ENCODE measurements at places on chromosomes 11 and 22. TPM values are rescaled to one million over a fixed set of nuclear protein-coding genes. Genes with fewer than 3 reads are reported as not detected.

DNA sequence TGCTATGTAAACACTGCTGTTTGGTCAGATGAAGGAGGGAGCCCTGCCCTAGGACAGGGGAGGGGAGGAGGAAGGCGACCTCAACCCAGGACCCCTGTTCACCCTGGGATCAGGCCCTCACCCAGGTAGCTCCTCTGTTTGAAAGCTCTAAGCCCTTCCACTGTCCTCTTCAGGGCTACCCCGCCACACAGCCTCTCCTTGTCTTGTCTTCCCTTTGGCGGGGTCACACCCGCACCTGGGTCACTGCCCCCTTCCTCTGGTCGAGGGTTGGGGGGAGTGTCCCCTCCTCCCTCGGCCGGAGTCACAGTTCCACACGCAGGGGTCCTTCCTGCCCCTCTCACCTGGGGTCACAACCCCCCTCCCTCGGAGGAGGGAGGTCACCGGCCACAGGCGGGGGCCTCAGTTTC lies 463 bp upstream of the PTPMT1 start:
- H3K36me3 ChIP-seq = peaks cover 6% of the 10 kb centered on the region
- peak overlapping the region; percentile 75 for H3K27ac ChIP-seq
- peaks cover 26% of the 10 kb centered on the region for H3K4me1 ChIP-seq
- H3K27me3 ChIP-seq = no peaks in the 10 kb centered on the region

GRCh38 chr22:25023879-25024278 lies 71.4 kb downstream of the KIAA1671 start:
- no peak for DNase-seq
- no peak overlapping the region for H3K27ac ChIP-seq
- peaks cover 7% of the 10 kb centered on the region for H3K4me1 ChIP-seq
- no peaks in the 10 kb centered on the region for H3K36me3 ChIP-seq
- no peak overlapping the region for H3K4me3 ChIP-seq

DNA sequence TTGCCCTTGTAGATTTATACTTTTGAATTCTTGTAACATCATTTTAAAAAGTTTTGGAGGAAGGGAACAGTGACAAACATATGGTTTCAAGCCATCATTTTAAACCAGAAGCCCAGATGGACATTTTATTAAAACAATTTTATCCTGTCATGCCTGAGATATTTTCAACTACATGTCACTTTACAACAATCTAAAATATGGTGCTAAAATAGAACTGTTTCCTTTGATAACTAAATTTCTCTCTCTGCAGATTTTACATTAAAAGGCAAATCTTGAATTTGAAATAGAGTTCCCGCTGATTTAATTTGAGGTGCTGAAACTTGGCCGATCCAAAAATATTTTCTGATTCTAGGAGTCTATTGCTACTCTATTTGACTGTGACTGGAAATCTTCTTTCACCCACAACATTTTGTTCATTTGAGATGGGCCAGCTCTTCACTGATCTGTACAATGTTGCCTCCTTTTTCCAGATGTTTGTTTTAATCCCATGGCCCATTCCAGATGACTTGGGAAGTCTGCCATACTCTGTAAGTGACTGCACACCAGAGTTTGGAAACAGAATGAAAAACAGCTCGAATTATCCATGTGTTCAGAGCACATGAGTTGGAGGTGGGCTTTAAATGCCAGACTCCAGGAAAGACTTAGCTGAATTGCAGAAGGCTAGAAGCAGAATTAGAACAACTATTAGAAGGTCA lies 402.5 kb downstream of the TMEM135 start:
- no peak for DNase-seq
- H3K4me3 ChIP-seq = no peak overlapping the region
- H3K36me3 ChIP-seq = no peaks in the 10 kb centered on the region
- no peaks in the 10 kb centered on the region for H3K4me1 ChIP-seq
- H3K27ac ChIP-seq = no peak overlapping the region

DNA sequence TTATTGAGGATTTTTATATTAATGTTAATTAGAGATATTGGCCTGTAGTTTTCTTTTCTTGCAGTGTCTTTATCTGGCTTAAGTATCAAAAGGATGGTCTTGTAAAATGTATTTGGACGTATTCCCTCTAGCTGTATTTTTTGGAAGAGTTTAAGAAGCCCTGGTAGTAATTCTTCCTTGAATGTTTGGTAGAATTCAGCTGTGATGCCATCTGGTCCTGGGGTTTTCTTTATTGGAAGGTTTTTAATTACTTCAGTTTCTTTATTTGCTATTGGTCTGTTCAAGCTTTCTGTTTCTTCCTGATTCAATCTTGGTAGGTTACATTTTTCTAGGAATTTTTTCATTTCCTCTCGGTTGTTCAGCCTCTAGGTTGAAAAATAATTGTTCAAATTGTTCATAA lies 255.0 kb upstream of the TBCEL start:
- peaks cover 28% of the 10 kb centered on the region for H3K27me3 ChIP-seq
- no peaks in the 10 kb centered on the region for H3K4me1 ChIP-seq
- no peak overlapping the region for H3K27ac ChIP-seq
- H3K36me3 ChIP-seq = no peaks in the 10 kb centered on the region
- no peak overlapping the region for H3K4me3 ChIP-seq

- no peak overlapping the region for H3K27ac ChIP-seq
- peaks cover 5% of the 10 kb centered on the region for H3K4me1 ChIP-seq
- no peak overlapping the region for H3K4me3 ChIP-seq
- no peaks in the 10 kb centered on the region for H3K27me3 ChIP-seq
- no peaks in the 10 kb centered on the region for H3K36me3 ChIP-seq
Observed at GRCh38 chr11:8828046-8828445, 82.9 kb upstream of the AKIP1 start.

The GNB1L gene
- total RNA-seq = 8.8 TPM

DNA sequence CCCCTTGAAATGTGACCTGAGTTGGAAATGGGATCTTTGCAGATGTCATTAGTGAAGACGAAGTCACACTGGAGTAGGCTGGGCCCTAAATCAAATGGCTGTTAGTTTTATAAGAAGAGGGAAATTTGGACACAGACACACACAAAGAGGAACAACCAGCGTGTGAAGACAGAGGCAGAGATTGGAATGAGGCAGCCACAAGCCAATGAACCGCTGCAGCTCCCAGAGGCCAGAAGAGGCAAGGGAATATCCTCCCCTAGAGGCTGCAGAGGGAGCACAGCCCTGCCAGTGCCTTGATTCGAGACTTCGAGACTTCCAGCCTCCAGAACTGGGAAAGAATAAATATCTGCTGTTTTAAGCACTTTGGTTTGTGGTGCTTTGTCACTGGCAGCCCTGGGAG lies 484.5 kb downstream of the MN1 start:
- H3K36me3 ChIP-seq = no peaks in the 10 kb centered on the region
- no peak for DNase-seq
- no peaks in the 10 kb centered on the region for H3K4me1 ChIP-seq
- H3K27me3 ChIP-seq = peaks cover 35% of the 10 kb centered on the region
- H3K4me3 ChIP-seq = no peak overlapping the region

The DLG2 gene
- total RNA-seq = 4.6 TPM

DNA sequence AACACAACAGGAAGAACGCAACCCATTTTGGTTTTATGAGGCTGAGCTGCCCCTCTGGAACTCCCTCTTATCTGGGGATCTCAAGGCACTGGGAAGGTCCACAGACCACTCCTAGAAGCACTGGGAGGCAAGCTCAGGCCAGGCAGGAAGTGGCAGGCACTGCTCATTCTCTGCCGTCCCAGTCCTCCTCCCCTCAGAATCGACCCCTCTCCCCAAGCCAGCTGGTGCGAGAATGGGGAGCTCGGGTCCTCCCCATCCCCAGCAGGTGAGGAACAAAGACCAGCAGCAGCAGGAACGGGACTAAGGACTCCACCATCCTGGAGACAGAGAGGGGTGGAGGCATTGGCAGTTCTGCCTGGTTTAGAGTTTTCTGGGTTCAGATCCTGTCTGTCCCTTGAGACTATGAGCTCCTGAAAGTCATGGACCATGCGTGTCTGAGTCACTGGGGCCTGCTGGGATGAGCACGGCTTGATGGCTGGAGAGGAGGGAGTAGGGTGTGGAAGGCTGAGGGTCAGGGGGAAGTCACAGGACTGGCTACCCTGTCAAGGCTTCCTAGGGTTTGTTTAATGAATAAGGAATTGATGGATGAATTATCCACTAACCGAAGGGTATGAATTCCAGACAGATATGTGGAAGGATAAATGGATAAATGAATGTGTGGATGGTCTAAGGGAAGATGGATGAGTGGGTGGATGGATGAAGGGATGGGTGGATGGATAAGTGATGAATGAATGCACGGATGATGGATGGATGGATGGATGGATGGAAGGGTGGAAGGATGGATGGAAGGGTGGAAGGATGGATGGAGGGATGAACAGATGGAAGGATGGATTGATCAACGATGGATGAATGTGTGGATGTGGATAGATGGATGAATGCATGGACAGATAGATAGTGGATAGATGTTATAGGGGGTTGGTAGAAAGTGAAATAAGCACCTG lies 6.4 kb downstream of the MYEOV start:
- no peak overlapping the region for H3K4me3 ChIP-seq
- no peaks in the 10 kb centered on the region for H3K36me3 ChIP-seq
- no peak for DNase-seq
- H3K27ac ChIP-seq = no peak overlapping the region

The CADM1 gene
- 0.24 TPM for total RNA-seq

The OR5F1 gene
- total RNA-seq = not detected

DNA sequence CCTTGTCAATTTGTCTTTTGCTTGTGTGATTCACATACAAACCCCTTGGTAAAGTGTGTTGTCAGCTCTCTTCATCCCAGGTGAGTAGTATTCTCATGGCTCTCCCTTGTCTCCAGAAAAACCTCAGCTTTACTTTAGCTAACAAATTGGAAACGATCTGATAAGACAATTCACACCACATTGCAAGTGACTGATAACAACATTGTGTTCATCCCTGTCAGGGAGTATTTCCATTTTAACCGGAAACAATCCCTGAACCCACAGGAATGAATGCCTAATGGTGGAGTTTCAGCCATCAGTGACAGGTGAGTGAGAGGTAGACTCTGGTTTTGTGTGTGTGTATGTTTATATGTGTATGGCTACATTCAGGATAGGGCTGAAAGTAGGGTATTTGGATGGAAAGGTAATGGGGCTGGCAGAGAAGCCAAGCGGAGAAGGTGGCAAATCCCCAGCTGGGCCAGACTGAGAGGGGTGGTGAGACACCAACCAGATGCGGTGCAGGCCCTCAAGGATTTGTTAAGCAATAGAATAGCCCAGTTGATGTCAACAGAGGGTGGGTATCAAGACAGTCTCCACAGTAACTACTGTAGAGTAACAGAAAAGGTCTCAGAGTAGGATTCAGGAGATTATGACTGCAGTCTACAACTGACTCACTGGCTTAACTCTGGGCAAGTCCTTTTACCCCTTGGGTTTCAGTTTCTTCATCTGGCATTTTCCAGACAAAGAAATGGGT lies 7.6 kb downstream of the LRRC51 start:
- H3K27me3 ChIP-seq = no peaks in the 10 kb centered on the region
- H3K36me3 ChIP-seq = no peaks in the 10 kb centered on the region
- DNase-seq = no peak
- peak overlapping the region; percentile 62 for H3K27ac ChIP-seq
- H3K4me3 ChIP-seq = no peak overlapping the region

The PKDREJ gene
- not detected for total RNA-seq

DNA sequence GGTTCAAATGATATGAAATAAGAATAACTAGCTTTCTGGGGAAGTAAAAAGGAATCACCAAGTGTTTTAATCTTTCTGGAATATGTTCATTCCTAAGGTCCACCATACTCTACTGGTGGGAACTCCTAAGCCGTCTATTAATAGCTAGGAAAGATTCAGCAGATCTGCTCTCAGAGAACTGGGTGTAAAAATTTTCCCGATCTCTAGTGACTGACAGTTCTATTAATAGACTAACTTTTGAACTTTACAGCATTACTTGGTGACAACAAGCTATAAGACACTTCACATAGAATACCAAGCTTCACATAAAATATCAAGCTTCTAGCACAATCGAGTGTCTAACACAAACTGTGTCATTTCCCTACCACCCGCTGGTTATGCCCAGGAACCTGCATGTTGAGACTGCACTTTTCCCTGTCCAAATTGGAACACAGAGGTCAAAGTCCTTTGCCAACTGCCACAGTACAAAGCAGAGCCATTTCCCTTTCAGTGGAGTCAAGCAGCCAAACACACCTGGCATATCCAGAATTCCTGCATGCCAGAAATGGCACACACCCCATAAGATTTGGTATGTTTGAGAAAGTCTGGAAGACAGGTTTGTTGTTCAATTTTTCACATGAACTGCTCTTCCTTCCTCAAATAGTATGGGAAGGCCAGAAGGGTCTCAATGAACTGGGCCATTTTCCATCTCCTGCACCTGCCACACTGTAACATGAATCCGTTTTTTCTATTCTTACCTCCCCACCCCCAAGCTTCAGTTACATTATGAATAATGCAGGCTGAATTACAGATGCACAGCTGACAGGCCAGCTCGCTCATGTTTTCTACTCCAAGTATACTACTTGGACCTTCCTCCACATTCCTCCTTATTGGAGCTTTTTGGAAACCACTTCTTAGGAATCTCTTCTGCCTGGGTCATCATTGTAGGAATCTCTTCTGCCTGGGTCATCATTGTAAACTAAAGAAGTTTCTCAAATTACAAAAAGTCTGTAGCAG lies 3.7 kb downstream of the OSBP start:
- peaks cover 48% of the 10 kb centered on the region for H3K4me1 ChIP-seq
- no peak overlapping the region for H3K27ac ChIP-seq
- no peak for DNase-seq
- H3K4me3 ChIP-seq = no peak overlapping the region

DNA sequence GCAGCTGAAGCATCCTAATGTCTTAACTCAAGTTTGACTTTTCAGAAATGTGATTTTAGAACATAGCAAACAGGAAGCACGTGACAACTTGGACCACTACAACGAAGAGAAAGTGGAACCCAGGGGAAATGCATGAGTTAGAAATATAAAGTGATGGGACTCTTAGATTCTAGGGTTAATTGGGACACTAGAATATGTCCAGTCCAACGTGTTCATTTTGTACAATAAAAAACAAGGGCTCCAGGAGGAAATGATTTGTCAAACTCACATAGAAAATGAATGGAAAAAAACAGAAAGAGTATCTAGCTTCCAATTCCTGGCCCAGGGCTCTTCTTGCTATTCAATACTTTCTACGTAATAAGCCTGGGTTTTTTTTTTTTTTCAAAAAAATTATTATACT lies 30.7 kb downstream of the TIMP3 start:
- H3K4me1 ChIP-seq = peaks cover 14% of the 10 kb centered on the region
- H3K27me3 ChIP-seq = no peaks in the 10 kb centered on the region
- DNase-seq = no peak
- no peaks in the 10 kb centered on the region for H3K36me3 ChIP-seq
- no peak overlapping the region for H3K27ac ChIP-seq
- H3K4me3 ChIP-seq = no peak overlapping the region

The CTNND1 gene
- total RNA-seq = 8.5 TPM

DNA sequence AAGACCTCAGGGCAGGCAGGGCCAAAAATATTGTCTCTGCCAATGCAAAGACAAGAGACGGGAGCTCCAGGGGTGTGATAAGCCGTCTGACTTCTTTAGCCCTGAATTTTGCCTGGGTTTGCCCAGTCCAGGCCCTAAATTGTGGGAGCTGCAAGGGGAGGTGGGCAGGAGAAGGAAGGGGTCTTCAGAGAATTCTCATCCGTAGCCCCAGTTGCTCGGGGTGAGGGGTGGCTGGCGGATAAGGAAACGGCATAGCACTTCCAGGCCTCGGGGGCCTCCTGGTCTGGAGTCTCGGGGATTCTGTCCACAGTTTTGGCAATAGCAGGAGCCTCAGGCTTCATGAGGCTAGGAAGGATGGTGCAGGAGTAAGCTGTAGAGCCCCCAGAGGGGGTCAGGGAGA lies 7.4 kb downstream of the CD5 start:
- no peak for DNase-seq
- H3K27ac ChIP-seq = no peak overlapping the region
- H3K4me3 ChIP-seq = peak overlapping the region; percentile 10
- H3K36me3 ChIP-seq = peaks cover 73% of the 10 kb centered on the region
- H3K27me3 ChIP-seq = no peaks in the 10 kb centered on the region
- peaks cover 94% of the 10 kb centered on the region for H3K4me1 ChIP-seq

The CEP126 gene
- total RNA-seq = 1.1 TPM
